Stimulated activated CD8-positive, alpha-beta memory T cell treated with anti-CD3 and anti-CD28 coated beads, Interleukin-7, amount 100 ng/mL, for 1 hour (primary cell): ENCODE measurements at places on chromosomes 7 and 10.

GRCh38 chr7:85796956-85797355 is 610.1 kb upstream of the SEMA3D start:
- no peak for DNase-seq

DNA sequence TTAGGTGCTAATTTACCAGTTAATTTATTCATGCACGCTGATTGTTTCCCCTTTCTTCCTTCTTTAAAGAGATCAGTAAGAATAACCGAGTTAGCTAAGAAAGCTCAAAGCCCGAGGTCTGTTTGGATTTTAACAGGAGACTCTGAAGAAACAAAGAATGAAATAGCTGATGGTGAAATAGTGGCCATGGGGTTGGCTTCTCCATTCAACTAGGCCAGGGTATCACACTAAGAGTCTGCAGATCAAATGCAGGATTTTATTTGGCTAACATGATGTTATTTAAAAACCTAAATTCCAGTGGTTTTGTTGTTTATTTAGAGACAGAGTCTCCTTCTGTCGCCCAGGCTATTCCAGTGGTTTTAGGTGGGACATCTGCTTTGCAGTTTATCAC is 65.2 kb upstream of the SYPL1 start:
- no peak for DNase-seq

- no peak for DNase-seq
Measured at GRCh38 chr10:35336921-35337823, 863 bp downstream of the CCNY start.

- no peak for DNase-seq
Measured at GRCh38 chr10:102410429-102411073, 8.0 kb downstream of the PSD start.

DNA sequence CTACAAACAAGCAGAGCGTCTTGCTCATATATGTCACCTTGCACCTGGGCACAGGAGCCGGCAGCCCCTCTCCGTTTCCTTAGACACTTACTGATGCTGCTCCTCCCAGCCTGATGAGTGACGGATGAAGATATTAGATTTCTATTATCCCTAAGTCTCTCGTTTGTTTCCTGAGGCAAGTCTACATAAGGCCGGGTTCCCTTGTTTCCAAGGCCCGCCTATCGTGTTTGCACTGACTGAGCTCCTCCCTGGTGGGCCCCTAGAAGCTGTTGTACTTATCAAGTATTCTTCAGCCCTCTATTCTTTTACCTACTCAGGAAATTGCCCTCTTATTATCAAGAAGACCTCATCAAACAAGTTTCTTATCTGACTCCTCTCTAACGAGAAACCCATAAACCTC is 18.5 kb downstream of the SH3PXD2A start:
- no peak for DNase-seq

- no peak for DNase-seq
Measured at GRCh38 chr10:19958787-19959186, 142.6 kb downstream of the PLXDC2 start.

DNA sequence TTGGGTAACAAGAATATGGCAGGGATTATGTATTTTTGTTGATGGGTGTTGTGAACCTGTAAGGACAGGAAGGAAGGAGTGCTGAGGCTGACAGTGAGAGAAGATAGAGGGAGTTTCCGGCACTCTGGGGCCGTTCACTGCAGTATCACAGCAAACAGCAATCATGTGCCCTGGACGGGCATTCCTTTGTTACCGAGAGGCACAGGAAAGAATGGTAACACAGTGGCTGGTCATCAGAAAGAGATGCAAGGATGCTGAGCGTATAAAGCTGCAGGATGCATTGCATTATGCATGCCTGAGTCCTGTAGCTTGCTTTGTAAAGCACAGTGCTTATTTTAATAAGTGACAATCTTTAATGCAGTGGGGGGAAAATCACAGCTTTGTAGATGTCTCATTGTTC is 286.8 kb downstream of the RPS24 start:
- DNase-seq: no peak

GRCh38 chr10:6737080-6737641 is 157.1 kb upstream of the PRKCQ start:
- DNase-seq: no peak

DNA sequence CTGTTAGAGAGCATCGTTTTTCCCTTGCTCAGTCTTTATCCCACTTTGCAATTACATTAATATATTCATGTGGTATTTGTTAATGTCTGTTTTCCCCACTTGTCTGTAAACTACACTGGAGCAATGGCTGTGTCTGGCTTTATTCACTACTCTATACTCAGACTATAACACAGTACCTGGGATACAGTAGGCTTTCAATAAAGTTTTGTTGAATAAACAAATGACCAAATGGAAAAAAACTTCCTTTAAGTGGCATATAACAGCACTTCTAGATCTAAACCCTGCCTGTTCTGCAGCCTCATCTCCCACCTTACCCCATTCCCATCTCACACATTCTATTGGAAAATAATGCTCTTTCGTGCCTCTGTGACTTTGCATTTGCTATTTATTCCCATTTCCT is 57.3 kb upstream of the SPOCK2 start:
- no peak for DNase-seq

DNA sequence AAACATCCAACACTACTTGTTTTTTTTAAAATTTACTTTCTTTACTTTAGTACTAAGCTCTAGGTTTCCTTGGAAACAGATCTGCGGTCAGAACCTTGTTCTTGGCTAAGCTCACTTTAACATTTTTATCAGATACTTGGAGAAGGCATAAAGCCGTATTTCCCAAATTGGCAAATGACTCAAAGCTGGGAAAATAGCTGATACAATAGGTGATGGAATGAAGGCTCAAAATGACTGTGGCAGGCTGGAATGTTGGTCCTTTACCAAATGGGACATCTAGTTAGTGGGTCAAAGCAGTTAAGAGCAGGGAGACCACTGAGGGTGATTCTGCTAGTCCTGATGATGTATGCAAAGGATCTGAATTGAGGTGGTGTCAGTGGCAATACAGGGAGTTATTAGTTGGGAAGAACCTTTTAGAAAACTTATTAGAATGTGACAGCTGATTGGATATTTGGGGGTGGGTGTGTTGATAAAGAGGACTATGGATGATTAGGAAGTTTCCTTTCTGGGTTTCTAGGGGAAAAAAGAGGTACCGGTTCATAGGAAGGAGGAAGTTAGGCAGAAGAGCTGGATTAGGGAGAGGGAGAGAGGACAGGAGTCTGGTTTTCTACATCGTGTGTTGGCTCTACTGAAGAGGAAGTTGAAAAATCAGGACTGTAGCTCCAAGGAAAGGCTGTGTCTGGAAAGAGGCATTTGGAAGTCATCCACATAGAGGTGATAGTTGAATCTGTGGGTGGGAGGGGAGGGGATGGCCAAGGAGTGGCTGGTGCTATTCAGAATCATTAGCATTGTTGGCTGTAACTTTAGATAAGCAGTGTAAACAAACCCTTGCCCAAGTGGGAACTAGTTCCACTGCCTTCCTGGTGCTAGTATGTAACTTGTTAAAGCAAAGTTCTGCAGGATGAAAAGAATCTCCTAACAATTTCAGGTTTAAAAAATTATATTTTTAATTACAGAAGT is 13.1 kb downstream of the PLCE1 start:
- DNase-seq: no peak

DNA sequence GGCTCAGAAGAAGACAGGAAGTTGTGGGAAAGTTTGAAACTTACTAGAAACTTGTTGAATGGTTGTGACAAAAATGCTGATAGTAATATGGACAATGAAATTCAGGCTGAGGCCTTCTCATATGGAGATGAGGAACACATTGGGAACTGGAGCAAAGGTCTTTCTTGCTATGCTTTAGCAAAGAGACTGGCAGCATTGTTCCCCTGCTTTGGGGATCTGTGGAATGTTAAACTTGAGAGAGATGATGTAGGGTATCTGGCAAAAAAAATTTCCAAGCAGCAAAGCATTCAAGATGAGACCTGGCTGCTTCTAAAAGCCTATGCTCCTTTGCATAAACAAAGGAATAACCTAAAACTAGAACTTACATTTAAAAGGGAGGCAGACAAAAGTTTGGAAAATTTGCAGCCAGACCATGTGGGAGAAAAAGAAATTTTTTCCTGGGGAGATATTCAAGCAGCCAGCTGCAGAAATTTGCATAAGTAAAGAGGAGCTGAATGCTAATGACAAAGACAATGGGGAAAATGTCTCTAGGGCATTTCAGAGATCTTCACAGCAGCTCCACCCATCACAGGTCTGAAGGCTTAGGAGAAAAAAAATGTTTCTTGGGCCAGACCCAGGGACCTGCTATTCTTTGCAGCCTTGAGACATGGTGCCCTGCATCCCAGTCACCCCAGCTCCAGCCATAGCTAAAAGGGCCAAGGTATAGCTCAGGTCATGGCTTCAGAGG is 16.5 kb upstream of the KCND2 start:
- no peak for DNase-seq

- DNase-seq: no peak
Measured at GRCh38 chr7:141144921-141145629, 71.2 kb downstream of the TMEM178B start.

GRCh38 chr7:106009503-106010226 is 46.6 kb downstream of the CDHR3 start:
- peak; percentile 49 for DNase-seq

- DNase-seq: no peak
Measured at GRCh38 chr10:128316925-128317324, 190.7 kb upstream of the MKI67 start.

GRCh38 chr7:115600207-115600606 is 430.4 kb downstream of the TFEC start:
- DNase-seq: no peak

DNA sequence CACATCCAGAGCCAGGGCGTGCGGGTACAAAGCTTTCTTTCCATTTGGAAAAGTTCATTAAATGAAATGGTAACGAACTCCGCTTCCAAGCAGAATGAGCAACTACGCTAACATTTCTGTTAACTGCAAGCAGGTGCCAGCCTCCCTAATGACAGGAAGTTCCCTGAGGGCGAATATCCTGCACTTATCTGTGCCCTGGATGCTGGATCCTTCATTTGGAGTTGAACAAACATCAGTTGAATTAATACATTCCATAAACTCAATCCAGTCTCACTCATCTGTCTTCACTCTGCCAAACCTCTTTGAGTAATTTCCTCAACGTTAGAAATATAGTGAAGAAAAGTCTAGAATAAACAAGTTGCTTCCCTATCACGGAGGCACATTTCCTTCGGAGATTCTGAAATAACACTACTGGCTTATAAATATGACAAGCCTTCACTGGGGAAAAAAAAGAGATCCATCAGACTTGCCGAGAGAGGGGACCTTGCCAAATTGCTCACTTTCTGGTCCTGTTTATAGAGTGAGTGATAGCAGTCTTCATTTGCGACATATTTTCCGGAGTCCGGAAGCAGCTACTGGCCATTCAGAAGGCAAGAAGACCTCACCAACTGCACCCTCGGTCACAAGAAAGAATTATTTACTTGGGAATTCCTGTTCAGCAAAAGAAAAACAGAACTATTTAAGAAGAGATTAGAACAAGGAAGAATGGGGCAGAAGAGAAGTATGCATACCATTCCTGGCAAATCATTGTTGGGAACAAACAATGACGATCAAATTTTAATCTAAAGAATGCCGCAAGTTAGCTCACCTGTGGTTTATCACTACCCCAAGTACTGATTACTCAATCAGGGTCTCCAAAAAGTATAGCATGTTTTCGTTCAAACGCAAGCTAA is 196.4 kb downstream of the FAM107B start:
- no peak for DNase-seq

DNA sequence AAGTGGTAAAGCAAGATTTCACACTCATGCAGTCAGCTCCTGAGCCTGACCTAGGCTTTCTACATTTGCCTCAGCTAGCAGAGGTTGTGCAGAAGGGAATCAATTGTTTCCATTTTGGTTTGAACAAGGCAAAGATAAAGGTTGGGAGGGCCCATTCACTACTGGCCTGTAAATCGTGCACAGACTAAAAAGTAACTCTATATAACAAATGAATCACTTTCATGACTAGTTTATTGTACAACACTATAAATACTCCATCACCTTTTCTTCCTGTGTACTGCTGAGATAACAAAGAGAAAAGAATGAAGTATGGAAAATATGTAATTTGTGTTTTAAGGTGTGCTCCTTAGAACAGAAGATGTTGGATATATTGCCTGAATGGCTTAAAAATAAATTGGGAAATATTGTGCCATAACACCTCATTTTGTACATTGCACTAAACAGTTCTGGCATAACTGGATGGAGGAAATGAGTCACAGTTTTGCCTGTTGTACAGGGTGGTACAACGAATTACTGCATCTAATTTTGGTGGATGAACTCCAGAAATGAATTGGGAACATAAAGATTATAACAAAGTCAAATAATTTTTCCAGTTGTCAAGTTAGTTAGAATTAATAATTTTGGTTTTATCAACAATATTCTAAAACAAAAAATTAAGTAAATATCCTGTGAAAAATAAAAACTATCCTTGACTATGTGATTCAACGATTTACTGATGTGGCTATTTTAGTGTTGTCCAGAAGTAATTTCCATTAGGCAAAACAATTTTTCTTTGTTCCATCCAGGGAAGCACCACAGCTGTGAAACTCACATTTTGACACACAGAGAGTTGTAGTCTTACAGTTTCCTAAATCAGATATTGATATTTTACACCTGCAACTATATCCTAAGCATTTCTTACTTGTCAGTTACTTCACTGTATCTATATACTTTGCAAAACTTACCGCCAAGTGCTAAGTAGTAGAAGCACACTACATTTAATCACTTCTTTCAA is 18.0 kb downstream of the SEMA3C start:
- DNase-seq: no peak

DNA sequence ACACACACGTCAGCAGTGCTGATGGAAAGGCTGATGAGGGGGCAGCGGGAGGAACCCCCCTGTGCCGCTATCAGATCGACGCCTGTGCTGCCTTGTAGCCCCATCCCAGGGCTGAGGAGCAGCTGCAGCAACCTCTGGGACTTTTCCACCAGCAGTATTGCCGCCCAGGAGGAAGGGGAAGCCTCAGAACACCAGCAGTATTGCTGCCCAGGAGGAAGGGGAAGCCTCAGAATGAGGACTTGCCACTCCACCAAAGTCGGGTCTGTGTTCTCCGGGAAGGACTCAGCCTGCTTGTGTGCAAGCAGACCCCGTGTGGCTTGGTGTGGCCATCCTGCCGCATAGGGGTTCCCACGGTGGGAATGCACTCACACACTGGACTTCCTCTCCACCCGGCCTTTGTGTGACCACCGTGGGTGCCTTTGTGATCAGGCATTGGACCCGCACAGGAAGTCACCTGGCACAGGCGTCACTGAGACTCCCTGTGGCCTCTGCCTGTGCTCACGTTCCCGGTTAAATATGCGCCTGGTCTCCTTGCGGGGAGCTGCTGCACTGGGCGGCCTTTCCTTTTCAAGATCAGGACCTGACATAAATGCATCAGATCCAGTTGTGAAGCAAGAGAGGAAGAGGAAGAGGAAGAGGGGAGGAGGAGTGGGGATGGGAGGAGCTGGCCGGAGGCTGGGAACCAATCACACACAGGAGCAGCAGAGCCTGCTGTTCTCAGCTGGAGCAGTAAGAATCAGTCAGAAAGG is 248.5 kb downstream of the DNAJB6 start:
- DNase-seq: no peak

GRCh38 chr10:62225362-62225761 is 43.3 kb downstream of the RTKN2 start:
- no peak for DNase-seq

- DNase-seq: no peak
Measured at GRCh38 chr10:128664729-128665128, 538.5 kb upstream of the MKI67 start.
